Stimulated activated memory B cell treated with anti-CD40 and anti-IgM and Interleukin-4, amounts not matched to agents 10 μg/mL and 1 μg/mL and 100 μg/mL, for 72 hours (primary cell): ENCODE measurements at places on chromosomes 1 and 21.

DNA sequence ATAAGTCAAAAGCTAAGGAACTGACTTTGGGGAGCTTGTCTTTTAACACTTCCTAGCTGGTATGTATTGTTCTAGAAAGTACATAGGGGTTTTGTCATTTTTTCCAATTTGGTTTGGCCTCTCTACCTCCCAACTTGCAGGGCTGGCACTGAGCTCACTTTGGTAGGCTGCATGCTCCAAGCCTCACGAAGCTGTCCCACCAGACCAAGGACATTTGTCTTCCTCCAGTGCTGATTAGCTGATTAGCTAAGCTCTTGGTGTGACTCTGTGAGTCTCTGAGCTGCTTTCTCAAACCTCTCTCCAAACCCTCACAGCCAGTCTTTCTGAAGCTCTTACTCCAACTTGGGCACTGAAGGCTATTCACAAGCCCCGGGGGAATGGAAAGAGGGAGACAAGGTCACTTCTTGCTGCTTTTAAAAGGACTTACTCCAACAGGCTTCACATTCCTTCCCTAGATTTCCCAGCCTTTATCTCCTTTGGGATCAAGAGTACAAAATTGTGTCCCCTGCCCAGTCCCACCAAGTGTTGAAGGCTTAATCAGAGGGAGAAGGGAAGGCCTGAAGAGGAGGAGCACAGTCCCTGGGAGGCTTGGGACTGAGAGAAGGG, 893 bp upstream of the CFAP45 start:
- no peak for ATAC-seq

DNA sequence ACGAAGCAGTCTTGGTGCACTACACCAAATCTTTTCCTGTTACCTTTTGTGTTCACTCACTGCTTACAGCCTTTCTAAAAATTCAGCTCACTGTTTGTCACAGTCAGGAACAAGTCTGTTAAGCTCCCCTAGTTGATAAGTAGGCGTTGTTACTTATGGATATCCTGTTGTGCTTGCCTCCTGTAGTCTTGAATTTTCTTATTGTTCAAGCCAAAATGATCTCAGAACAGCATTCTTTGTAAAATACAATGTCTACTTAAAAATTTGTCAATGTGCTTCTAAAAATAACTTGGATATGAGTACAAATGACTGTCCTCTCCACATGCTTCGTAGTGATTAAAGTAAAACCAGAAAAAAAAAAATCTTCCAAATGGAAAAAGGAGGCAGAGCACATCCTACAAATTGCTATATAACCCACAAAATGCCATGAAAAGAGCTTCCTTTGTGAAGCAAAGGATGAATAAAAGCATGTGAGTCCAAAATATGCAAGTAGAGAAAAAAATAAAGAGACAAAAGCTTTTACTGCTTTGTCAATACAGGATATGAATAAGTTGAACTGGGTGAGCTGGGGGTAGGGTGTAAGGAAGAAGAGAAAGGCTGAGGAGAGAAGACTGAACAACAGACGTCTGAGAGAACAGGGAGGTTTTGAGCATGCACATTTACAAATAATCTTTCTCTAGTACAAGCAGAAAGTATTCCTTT, 228.9 kb upstream of the ADGRL4 start:
- ATAC-seq, result no peak

- ATAC-seq, result no peak
These were observed 102.2 kb upstream of the SNX7 start for GRCh38 chr1:98559291-98559690.

DNA sequence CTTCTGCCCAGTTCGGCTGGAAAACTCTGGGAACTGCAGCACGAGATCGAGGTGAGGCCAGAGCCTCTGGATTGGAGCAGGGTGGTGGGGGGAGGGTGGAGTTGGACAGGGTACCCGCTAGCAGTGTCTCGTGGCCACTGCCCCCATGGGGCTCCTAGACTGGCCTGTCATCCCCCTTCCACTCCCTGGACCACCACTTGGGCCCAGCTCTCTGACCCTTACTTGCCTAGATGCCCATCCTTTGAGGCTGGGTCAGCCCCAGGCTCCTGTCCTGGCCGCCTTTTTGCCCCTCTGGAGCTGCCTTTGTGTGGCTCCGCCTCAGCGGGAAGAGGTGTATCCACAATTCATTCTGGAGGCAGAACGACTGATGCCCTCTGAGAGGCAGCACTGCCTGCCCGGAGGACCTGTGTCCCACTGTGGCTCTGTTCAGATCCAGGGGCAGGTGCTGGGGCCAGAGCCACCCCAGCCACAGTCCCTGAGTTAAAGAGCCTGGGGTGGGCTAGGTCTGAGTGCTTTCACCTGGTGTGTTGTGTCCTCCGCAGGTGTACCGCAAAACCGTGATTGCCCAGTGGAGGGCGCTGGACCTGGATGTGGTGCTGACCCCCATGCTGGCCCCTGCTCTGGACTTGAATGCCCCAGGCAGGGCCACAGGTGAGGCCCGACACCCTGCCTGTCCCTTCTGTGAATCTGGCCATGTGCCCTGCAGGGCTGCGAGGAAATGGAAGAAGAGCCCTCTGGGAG, 17.7 kb downstream of the FAAH start:
- no peak for ATAC-seq

- no peak for ATAC-seq
These were observed 1.3 kb downstream of the USF1 start for GRCh38 chr1:161044535-161044907.

DNA sequence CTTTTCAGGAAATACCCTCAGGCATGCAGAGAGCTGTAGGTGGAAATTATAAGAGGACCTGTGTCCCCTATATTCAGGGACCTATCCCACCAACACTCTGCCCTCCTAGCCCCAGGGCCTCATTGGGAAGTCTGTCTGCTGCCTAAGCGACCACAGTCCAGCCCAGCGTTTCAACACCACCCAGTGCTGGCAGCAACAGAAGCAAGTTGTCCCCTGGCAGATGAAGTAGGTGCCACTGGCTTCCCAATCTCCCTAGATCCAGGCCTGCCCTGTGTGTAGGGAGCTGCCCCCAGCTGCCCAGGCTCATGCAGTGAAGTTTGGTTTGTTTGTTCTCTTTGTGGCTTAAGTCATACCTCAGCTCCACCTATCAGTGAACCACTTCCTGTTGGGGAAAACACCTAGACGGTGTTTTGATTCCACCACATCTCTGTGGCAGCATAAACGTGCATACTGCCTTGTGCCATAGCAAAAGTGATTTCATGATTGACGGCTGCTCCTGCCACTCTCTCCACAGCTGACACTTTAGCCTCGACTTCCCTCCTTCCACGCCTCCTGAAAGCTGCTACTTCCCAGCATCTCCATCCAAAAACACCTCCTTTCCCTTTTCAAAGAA, 8.1 kb upstream of the LEFTY1 start:
- ATAC-seq, result peak; percentile 99
